ENCODE measurements at places on chromosomes 3 and 15.
A peak's percentile ranks its signal among the peaks of the same experiment; 100 is the strongest.

GRCh38 chr3:12155828-12156227 lies 2.9 kb downstream of the TIMP4 start:
- DNase-seq: peak; percentile 54

- no peak for DNase-seq
Measured at GRCh38 chr3:123909785-123910184, 25.7 kb upstream of the MYLK start.

- peak; percentile 11 for DNase-seq
Measured at GRCh38 chr3:29255854-29256696, 24.8 kb upstream of the RBMS3 start.

DNA sequence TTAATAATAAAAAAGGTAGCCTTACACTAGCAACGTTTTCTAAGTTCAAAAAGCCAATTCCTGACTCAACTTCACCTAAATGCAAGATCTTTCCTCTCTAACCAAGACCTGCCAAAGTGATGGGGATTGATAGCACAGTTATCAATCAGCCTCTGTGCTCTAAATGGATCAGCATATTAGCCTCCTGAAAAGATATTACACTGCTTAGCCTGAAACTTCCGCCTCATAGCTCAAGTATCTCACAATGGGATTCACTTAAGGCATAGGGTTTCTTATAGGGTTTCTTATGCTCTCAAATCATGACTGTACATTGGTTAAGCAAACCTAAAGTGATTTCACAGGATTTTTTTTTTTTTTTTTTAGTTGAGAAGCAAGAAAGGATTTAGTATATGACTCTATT lies 436 bp upstream of the SLC9A9 start:
- no peak for DNase-seq

DNA sequence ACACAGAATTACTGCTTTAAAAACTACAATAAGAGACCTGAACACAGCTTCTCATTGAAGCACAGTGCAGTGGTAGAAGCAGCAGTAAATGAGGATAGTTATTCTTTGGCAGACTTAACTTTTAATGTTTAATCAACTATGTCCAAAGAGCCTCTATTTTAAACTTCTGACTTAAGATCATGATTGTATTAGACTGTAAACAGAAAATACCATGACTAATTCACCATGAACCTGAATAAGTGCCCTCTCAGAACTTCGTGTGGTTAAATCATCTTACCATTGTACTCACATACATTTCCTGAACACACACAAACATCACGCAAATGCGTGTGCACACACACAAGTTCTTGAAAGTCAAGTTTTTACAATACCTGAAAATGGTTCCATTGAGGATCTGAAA lies 13.9 kb downstream of the CEP152 start:
- DNase-seq: peak; percentile 78

DNA sequence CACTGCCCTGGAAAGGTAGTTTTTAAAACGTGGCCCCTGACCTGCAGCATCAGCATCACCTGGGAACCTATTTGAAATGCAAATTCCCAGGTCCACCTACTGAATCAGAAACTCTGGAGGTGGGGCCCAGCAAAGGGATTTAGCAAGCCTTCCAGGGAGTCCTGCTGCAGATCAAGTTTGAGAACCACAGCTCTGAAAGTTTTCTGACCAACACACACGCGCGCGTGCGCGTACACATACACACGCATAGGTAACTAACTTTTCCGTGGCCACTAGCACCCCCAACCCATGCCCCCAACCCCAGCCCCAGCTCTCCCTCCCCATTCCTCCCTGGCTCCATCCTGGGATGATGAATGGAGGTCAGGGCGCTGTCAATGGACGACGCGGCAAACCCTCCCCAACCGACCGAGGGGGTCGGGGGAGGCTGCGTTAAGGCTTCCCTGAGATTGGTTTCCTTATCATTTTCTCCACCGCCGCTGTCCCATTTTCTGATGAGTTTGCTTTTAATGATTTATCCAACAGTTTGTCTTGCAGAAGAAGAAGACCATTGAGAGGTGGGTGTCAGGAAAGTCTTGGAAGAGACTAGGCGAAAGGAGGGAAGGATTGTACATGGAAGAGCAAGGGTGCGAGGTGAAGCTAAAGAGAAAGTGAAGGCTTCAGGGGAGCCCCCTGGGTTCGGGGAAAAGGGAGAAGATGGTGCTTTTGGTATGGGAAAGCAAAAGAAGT lies 590 bp upstream of the BOC start:
- no peak for DNase-seq

- DNase-seq: no peak
Measured at GRCh38 chr3:177441813-177442646, 244.7 kb upstream of the TBL1XR1 start.

GRCh38 chr15:78317145-78317836 lies 17.9 kb upstream of the SKIC8 start:
- peak; percentile 13 for DNase-seq

- no peak for DNase-seq
Measured at GRCh38 chr3:77014226-77014625, 25.7 kb upstream of the ROBO2 start.

- no peak for DNase-seq
Measured at GRCh38 chr3:115699706-115700105, 76.4 kb downstream of the GAP43 start.

DNA sequence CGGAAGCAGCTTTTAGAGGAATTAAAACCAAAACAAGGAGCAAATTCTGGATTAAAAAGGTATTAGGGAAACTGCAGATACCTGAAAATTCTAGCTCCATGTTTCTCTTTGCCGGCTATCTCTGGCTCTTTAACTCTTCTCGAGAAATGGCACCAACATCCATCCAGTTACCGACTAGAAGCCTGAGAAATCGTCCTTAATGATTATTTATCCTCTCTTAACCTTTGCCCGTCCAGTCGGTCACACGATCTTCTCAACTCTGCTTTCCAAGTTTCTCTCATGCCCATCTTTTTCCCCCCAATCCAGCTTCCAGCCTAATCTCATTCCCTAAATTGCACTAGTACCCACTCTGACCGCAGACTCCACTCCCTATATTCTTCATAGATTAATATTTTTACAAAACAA lies 596 bp upstream of the SGO1 start:
- DNase-seq: no peak

DNA sequence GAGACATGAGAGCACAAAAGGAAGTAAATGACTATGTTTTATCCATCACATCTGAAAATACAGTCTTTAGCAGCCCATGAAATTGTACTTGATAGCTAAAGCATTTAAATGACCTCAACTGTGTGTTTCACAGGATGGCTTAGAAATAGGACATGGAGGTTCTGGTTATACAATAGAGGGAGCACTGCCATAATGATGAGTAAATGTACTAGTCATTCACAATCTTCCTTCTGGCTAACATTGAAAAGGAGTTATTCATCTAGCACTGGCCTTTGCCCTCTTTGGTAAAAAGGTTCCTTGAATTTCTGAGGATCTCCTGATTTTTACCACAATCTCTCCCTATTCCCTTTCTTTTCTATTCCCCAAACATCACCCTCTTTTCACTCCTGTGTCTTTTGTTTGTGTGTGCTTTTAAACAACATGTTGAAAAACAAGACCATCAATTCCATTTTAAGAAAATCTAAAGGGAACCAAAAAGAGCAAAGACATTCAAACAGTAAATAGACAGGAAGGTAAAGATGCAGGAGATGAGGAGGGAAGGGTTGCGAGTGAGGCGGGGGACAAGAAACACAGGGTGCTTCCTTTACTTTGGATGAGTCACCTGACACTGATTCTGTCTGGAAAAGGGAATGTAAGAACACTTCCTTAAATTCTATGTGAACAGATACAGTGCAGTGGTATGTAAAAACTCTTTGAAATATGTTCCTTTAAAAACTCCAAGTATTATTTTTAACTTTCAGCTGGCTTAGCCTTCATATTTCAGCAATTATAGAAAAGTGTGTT lies 619.0 kb downstream of the MECOM start:
- peak; percentile 22 for DNase-seq

- no peak for DNase-seq
Measured at GRCh38 chr3:180743813-180744590, 64.7 kb upstream of the CCDC39 start.

- DNase-seq: peak; percentile 86
Measured at GRCh38 chr15:69390575-69390974, 23.6 kb upstream of the KIF23 start.

GRCh38 chr3:120608506-120608905 lies 12.4 kb downstream of the NDUFB4 start:
- DNase-seq: no peak

DNA sequence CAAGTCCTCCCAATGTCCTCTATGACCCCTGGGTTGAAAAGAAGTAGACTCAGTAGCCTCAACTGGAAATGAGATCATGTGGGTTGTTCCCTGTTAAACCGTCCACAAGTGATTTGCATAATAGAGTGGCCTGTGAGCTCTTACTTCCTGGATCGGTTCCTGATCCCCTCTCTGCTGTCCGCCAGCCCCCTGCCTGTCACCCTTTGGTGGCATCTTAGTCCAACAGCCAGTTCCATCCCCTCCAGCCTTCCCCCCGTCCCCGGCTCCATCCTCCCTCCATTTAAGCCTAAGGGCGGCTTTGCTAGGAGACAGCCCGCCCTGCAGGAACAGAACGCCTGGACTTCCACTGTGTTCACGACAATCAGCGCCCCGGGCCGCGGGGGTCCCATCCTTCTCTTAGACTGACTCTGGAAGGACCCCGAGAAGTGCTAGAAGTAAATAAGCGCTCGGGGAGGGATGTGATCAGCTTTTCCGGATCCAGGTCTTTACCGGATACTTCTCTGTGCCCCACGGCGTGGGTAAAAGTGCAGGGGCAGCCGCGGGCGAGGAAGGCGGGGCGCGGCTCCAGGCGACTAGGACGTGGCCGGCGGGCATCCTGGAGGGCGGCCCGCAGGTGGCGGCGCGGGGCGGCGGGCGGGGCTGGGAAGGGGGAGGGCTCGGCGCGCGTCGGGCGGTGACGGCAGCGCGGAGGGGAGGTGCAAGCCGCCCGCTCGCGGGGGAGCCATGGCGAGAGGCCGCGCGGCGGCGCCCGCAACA lies 51.2 kb upstream of the ULK4 start:
- DNase-seq: peak; percentile 45

- DNase-seq: no peak
Measured at GRCh38 chr3:66432041-66432766, 68.6 kb downstream of the LRIG1 start.

DNA sequence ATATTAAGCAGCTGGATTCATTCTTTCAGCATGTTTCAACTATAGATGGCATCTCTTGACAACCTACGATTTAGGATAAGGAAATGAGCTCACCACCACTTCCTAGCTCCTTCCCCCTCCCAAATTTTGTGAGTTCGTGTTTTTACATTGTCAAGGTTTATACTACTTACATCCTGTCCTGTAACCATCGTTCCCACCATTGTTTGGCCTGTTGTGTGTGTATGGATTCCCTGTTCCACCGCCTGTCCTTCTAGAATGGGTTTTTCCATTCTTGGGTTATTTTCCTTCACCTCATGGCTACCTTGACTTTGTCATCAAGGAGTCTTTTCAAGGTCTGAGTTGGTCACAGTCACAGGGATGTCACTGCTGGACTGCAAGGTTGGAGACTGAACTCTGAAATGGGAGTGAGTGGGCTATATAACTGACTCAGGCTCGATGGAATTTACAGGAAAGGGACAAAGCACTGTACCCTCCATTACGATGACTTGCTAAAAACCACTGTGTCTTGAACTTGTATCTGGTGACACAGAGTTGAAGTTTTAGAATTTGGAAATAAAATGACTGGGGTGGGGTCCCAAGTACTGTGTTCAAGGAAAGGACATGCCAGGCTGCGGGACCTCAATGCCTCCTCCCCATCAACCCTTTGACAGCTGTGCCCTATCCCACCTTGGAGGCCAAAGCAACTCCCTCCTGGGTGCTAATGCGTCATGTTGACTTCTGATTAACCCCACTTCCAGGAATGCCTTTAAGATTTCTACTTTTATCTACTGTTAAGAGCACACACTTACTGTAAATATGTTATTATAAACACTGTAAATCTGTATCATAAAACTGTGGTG lies 66.8 kb upstream of the BLM start:
- no peak for DNase-seq

- DNase-seq: no peak
Measured at GRCh38 chr3:143716731-143717130, 131.5 kb downstream of the SLC9A9 start.

DNA sequence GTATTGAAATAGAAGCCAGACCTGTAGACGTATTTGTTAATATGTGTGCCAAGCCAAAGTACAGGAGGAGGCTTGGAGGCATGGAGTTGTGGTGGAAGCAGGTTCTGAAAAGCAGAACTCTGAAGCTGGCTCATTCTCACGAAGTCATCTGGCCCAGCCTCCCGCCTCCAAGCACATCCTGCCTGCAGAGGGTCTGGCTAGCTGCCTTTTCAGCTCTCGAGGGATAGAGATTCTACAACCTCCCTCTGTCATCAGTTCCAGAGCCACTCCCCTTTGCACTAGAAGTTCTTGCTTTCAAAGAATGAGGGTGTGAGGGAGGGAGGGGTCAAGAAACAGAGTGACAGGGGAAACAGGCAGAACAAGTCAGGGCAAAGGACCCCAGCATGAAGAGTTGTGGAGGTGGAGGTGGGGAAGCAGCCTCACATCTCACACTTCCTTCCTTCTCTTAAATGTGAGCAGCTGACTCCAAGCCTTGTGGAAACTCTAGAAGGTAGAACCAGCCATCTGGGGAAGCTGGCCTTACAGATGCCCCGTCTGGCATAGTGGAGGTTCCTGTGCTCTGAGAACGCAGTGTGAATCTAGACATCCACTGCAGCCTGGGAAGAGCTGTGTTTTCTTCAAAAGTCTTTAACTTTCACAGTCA lies 95.3 kb downstream of the SLC49A4 start:
- DNase-seq: no peak

DNA sequence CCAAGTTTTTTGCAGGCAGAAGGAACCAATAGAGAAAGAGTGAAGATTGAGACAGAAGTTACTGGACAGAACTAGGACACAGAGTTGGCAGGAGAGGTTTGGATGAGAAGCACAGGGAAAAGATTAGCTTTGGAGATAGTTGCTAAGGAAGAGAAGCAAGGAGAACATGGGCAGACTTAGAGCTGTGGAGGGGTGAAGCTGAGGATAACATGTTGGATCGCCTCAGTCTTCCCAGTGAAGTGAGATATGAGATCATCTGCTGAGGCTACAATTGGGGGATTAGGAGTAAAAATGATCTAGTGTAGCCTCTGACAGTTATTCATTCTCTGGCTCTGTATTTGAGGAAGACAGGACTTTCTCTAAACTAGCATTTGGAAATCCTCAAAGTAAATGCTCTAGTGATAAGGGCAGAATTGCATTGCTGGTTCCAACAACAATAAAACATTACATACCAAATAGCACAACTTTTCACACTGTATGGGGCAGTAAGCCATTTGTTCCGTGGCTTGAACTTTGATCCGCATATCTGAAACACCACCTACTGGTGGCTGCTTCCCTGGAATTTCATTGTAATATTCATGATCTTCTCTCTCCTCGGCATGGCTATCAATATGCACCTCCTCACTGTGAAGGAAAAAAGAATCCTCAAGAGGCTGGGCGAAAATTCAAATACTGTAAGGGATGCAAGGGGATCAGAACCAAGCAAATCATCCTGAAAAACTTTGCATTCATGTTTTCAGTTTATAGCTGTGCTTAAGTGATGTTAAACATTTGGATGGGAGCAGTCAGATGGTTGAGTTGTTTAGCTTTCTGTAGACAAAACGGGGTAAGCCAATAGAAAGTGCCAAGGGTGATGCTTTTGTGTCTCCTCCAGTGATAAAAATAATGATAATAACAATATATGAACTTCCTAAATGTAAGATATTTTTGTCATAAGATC lies 22.2 kb upstream of the EID1 start:
- peak; percentile 65 for DNase-seq

- DNase-seq: peak; percentile 1
Measured at GRCh38 chr3:86774082-86774691, 216.8 kb downstream of the VGLL3 start.

All from Caki2 (cell line).